ENCODE measurements at places on chromosomes 1 and 21.

DNA sequence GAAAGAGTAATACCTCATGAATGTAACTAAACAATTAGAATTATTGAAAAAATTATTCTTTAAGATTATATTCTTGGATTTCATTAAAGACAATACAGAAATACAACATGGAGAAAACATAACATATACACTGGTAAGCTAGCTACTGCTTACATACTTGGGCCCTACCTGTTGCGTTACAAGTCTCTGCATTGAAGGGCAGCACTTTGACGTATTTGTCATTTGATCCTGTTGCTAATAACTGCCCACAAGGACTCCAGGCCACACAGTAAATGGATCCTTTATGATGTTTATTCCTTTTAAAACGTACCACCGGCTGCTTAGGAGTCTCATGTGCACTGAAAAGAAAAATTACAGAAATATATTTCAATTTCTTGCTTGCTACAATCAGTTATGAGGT lies 19.8 kb upstream of the CLCC1 start:
- DNase-seq, result no peak

GRCh38 chr1:9883585-9884449 lies 26.3 kb downstream of the CTNNBIP1 start:
- DNase-seq, result no peak

DNA sequence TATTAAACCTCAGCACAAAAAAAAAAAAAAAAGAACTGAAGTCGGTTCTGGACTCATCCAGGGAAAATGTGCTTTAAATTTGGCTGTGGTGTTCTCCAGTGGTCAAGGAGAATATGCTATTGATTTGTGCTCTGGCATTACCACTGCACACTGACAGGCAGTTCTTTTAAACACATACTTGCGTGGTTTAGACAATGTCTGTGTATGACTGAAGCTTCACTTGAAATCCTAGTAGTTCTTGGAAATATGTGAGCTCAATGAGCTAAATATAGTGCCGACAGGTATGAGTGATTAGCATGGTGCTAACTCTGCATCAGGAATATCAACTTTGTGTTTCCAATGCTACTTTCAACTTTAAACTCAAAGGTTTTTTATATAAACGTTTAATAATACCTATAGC lies 415.6 kb downstream of the SMYD3 start:
- no peak for DNase-seq

DNA sequence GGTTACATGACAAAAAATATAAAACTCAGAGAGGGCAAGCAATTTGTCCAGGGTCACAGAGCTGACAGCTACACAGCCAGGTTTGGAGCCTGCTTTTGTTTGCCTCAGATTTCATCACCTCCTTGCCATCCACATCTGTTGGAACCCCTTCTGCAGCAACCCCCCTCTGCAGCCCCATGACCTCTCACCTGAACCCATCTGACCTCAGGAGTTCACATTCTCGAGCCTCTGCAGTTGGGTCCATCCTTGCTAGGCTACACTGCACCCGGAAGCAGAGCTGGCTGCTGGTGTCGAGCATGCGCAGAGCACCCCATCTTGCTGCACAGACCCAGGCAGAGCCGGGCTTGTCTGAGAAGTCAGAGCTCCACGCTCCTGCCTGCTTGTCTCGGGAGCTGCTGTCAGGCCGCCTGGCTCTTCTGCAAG lies 10.0 kb downstream of the C1QB start:
- no peak for DNase-seq

- DNase-seq, result no peak
These were observed 50.5 kb downstream of the MTF2 start for GRCh38 chr1:93129507-93130099.

- DNase-seq, result no peak
These were observed 904.2 kb downstream of the KCNT2 start for GRCh38 chr1:195704028-195704427.

DNA sequence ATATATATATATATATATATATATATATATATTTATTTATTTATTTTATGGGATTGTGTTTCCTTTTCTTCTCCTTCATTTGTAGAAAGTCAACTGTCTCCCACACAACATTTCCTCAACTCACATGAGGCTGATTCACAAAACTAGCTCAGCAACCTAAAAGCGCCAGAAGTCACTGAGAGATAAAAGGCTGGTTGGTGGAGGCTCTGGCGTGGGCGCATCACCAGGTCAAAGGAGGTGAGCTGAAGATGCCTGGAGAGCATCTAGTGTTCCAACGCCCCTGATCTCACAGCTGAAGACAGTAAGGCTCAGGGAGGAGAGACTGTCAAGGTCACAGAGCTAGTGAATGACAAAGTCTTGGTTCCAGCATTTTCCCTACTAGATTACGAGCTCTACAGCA lies 78.0 kb downstream of the HLCS start:
- no peak for DNase-seq

DNA sequence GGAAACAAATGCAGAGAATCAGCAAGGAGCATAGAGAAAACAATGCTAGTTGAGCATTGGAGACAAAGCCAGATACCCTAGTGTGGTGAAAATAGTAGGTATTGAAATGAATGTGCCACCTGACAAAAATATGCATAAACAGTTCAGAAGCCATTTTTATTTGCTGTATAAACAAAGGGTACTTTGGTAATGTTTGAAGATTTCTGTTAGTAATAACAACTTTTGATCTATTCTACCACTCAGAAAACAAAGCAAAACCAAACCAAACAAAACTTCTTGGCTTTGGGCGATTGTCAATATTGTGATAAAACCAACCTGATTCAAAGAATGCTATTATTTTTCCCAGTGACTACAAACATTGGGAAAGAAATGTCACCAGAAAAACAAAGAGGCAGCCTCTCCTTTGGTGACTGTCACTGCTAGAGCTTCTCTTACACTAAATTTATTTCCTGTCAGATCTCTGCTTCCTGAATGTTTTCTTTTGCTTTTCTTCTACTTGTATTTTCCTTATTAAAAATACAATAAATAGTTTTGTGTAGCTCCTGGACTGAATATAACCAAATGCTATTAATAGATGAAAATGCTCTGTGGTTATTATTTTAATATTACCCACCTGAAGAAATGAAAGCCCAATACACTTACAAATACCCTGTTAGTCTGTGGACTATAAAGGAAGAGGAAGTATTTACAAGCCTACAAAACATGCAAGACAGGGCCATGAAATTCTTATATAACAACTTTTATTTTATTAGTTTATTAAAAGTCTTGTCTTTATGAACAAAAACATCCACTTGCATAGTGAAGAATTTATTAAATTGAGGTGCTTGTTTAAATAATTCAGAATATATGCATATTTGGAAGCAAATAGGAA lies 5.7 kb downstream of the ATP6V1G3 start:
- no peak for DNase-seq

GRCh38 chr1:179813626-179814545 lies 63.7 kb downstream of the TOR1AIP2 start:
- no peak for DNase-seq

DNA sequence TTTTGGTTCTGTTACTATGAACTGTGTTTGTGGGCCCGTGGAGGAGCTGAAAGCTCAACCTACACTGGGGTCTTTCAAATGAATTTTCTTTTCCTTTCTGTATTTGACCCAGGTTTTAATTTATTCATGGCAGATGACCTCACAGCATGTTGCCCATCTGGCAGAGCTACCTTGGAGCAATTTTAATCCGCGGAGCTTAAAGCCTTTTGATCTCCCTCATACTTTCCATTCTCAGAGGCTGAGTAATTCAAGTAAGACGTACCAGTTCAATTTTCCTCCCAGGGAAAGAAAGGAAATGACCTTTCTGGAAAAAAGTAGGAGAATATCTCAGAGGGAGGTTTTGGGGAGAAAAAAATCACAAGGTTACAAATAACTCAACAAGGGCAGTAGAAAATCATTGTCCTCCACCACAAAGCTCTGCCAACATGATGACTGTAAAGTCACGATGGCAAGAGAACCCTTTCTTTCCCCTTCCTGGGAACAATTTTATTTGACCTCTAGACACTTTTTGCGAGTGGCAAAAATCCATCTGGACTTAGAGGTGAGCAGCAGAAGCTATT lies 21.6 kb upstream of the PCP4 start:
- no peak for DNase-seq

DNA sequence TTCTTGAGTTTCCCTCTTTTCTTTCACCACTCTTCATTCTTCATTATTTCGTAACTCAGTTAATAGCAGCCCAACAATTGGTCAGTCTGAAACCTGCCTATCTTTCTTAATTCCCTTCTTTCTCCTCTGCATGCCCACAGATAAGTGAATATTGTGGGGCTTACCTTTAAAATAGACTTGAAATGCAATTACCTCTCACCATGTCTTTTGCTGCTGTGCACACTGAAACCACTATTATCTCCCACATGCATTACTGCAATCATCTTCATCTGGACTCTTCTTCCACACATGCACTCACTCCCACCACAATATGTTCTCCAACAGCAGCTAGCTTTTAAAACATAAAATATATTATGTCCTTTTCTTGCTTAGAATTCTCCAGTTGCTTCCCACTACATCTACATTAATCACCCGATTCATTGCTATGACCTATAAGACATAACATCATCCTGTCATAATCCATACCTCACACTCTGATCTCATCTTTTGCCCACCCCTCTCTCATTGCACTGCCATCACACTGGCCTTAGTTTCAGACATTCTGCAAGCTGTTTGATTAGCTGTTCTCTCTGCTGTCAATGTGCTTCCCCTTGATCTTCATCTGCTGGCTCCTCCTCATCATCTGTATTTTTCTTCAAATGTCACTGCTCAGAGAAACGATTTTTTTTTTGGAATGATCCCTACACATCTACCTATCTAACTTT lies 304.8 kb downstream of the PTPRC start:
- DNase-seq, result no peak

All from colonic mucosa (tissue), 4 donors.